ENCODE measurements at places on chromosomes 7 and 10.

DNA sequence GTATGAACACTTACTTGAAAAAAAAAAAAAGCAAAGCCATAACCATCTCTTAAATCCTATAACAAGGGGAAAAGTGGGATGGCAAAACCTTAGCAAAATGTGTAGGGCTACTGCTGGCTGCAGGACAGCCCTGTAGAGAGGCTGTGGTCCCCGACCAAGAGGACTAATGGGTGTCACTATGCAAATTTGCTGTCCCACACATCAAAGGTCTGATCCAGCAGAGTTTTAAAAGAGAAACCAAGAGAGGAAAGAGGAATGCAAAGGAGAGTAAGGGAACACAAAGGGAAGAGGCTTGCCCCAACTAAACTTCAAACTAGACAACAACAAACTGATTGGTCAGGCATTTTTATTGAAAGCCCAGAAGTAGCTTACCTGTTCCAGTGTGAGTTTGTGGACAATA is 3.1 kb upstream of the ZNRF2 start:
- DNase-seq = no peak

DNA sequence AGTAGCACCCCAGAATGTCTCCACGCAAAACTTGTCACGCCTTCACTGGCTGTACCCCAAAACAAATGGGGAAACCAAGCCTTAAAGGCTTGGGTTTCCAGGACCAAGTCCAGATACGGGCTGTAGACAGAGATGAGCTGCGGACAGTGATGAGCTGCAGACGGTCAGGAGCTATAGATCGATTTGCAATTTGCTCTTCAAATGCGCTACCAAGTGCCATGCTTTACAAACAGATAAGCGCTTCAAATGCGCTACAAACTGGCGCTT is 658 bp upstream of the SGCE start:
- no peak for DNase-seq

GRCh38 chr10:17074541-17074847 is 55.1 kb downstream of the CUBN start:
- no peak for DNase-seq

DNA sequence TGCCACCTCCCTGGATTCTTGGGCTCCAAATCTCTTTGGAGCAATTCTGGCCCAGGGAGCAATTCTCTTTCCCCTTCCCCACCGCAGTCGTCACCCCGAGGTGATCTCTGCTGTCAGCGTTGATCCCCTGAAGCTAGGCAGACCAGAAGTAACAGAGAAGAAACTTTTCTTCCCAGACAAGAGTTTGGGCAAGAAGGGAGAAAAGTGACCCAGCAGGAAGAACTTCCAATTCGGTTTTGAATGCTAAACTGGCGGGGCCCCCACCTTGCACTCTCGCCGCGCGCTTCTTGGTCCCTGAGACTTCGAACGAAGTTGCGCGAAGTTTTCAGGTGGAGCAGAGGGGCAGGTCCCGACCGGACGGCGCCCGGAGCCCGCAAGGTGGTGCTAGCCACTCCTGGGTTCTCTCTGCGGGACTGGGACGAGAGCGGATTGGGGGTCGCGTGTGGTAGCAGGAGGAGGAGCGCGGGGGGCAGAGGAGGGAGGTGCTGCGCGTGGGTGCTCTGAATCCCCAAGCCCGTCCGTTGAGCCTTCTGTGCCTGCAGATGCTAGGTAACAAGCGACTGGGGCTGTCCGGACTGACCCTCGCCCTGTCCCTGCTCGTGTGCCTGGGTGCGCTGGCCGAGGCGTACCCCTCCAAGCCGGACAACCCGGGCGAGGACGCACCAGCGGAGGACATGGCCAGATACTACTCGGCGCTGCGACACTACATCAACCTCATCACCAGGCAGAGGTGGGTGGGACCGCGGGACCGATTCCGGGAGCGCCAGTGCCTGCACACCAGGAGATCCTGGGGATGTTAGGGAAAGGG is 913 bp downstream of the NPY start:
- DNase-seq = no peak

DNA sequence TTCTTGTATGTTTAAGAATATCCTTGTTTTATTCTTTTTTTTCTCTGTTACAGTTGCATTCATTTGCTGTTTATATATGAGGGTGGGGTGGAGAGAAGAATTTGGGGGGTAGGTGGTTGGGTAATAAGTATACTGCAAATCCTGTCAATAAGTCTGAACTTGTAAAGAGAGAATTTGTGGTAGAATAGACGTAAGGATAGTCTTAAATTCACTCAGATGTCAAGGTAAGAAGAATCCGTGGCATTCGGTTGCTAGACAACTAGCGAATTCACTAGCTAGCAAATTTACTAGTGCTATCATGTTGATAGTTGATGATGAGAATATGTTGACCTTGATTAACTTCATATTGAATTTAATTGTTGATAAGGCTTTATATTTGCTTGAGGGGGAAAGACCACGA is 40.7 kb downstream of the RSBN1L start:
- no peak for DNase-seq

- DNase-seq = no peak
These were observed 16.3 kb downstream of the TCF7L2 start for GRCh38 chr10:112966194-112966855.

- DNase-seq = no peak
These were observed 35.8 kb downstream of the COL28A1 start for GRCh38 chr7:7499892-7500291.

DNA sequence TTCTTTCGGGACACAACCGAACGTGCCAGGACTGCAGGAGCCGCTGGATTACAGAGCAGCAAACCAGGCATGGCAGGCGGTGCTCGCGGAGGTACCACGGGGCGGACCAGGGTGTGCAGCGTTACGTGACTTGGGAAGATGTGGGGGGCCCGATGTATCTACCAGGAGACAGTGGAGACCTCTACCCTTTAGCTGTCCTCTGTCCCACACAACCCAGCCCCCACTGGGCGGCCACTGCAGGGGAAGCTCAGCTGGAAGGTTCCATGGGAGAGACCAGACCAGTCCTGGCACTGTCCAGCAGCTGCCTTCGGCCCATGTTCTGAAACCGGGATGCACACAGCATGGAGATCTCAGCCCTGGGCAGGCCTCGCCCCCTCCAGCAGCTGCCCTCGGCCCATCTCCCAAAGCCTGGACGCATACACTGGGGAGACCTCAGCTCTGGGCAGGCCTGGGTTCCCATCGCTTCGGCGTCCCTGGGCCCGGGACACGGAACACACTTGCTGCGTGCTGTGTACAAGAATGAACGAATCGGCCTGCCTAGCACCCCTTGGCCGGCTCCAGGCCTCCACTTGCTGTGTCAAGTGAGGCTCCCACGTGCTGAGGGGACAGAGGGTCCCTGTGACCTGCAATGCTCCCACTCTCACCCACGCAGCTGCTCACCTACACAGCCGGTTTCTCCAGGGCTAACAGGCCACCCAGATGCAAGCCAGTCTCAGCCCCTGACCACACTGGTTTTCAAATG is 177.4 kb downstream of the ELFN1 start:
- DNase-seq = no peak

DNA sequence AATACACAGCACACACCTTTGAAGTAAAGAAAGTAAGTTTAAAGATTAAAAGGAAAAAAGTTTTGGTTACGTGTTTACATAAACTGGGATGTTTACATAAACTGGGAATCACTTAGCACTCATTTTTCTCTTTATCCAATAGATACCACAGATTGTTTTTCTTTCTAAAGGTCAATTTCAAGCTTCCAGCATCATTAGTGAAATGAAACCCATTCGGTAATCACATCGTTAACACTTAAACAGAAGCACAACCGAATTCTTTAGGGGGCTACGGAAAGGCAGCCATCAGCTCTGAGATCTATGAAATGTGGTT is 1.1 kb downstream of the ODAD2 start:
- DNase-seq = no peak

DNA sequence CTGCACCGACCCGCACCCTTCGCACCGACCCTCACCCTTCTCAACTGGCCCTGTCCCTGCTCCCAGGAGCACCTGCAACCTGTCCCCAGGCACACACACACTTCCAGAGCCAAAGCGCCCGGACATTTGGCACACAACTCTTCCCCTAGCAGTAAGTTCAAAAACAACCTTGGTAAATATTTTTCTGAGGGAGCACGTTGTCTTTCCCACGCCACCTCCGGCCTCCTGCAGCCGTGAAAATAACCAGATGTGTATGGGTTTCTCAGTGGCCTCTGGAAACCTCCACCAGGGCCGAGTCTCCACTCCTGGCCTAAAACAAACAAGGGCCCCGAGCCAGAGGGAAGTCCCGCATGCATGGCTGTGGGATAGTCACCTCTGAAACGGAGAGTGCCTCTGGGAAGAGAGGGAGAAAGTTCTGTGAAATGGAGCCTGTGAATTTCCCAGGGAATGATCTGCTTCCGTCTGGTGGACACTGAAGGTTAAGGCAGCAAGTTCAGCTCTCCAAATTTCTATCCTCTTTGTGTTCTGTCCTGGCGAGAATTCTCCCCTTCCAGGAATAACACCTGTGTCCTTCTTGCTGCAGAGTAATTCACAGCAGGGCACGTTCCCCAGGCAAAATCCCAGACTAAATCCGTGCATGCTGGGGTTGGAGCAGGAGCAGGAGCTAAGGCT is 15.8 kb downstream of the PODXL start:
- no peak for DNase-seq

GRCh38 chr10:69434169-69434568 is 17.1 kb upstream of the TSPAN15 start:
- DNase-seq = no peak

- DNase-seq = no peak
These were observed 315.0 kb downstream of the IPMK start for GRCh38 chr10:57952741-57953140.

DNA sequence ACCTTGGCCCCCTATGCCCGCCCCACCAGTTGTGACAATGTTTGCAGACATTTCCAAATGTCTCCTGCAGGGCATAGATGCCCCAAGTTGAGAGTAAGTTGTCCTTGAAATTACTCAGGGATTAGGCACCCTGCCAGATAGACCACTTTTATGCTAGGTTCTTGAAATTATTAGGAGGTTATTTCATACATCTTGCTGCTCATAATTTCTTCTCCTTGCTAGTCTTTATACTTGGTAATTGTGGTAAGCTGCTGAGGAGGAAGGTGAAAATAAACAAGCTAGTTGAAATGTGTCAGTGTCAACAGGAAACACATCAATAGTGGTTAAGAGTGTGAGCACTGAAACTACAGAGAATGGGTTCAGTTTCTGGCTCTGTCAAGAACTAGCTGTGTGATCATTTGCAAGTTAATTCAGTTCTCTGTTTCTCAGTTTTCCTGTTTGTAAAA is 63.7 kb upstream of the AOAH start:
- peak; percentile 62 for DNase-seq

DNA sequence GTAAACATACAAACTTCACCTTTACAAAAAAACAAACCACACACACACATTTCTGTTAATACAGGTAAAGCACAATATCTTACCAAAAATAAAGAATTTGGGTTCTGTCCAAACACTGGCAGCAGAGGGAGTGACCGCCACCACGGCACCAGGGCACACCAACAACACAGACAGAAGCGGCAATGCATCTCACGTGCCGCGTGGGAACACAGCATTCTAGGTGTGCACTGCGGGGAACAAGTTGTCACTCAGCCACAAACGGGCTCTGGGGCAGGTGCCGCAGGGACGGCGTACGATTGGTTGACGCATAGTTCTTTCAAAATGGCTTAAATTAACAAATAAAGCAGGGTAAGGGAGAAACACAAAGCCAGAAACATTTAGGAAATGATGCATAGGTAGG is 22.3 kb downstream of the PDGFA start:
- DNase-seq = no peak

GRCh38 chr7:143043391-143043790 is 8.8 kb upstream of the OR6V1 start:
- no peak for DNase-seq

DNA sequence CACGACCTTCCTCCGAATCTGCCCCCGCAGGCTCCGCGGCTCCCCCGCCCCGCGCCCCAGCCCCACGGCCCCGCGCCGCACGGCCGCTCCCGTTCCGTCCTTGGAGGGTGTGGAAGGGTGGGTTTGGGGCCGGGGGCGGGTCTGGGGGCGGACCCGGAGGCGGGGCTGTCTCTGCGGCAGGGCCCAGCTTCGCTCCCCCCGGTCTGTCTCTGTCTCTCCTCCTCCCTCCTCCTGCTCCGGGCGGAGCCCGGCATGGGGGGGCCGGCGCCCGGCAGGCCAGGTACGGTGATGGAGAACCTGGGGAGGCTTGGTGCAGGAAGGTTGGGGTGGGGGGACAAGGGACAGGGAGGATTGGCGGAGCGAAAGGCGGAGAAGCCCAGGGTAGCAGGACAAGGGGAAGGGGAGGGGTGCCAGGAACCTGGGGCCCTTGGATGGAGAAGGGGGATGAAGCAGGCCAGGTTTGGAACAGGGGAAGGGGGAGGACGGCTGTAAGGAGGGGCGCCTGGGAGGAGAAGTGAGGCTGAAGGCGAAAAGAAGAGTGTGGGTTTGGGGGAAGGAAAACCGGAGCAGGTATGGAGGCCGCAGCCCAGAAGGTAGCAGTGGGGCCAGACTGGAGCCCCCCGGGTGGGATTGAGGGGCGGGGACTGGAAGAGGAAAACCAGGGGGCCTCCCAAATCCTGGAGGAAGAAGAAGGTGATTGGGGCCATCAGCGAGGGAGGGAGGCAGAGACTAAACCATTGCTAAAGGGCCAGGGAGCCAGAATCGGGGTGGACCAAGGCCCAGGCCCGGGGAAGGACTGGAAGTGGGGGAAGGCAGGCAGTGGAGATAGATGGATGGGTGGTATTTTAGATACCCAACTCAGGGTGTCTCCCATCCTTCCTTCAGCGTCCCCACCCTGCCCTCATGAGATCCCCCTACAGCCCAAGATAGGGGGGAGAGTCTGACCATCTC is at the start of gene NYAP1:
Gene NYAP1 (plus strand): TSS at position 206 of the 951 bp plus-strand sequence. CDS start 1,385 bp downstream, outside the sequence.
- DNase-seq = peak; percentile 70

- no peak for DNase-seq
These were observed 10.3 kb downstream of the ITPRIP start for GRCh38 chr10:104327745-104328645.

All from CD4-positive, alpha-beta T cell treated with Interleukin-12 subunit alpha and Interleukin-12 subunit beta, for 1 hour (primary cell).